T-helper 1 cell (primary cell): ENCODE measurements at places on chromosomes 3 and 15.

DNA sequence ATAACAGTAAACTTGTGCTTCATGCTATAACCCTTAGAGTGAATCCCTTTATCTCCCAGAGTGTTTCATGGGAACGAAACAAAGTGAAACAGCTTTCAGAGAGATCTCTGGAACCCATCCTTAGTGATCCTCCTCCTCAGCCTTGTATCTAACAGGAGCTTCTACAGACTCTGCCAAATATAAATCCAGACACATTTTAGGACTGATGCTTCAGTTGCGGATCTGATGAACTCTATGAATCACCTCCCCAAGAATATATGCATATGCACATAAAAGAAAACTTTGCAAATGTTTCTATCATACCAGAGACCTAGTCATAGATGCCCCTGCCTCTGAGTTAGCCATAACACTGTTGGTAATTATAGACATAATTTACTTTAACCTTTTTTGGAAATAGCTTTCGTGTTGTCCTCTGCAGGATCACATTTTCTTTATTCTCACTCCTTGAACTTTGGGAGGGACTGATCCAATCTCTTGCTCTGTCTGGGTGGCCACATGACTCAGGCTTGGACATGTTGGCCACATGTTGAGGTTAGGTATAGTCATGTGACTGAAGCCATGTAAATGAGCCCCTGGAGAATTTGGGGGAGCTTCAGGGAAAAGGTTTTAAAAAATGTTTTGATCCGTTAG is 306.4 kb upstream of the CNTN3 start:
- DNase-seq = no peak

DNA sequence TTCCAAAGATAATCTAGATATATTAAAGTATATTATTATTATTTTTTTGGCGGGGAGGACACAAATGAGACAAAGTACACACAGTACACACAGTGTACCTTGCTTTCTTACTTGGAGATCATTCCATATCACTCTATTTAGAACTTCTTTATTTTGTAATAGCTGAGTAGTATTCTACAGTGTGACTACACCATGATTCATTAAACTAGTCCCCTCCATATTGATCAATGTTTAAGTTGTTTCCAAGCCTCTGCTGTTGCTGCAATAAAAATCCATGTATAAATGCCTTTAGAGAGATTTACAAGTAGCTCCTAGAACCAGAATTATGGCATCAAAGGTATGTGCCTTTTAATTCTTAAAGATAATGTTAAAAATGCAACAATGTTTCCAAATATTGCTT is 38.8 kb downstream of the PYGO1 start:
- DNase-seq = no peak

- DNase-seq = no peak
These were observed 976.0 kb downstream of the GBE1 start for GRCh38 chr3:80785475-80785874.

DNA sequence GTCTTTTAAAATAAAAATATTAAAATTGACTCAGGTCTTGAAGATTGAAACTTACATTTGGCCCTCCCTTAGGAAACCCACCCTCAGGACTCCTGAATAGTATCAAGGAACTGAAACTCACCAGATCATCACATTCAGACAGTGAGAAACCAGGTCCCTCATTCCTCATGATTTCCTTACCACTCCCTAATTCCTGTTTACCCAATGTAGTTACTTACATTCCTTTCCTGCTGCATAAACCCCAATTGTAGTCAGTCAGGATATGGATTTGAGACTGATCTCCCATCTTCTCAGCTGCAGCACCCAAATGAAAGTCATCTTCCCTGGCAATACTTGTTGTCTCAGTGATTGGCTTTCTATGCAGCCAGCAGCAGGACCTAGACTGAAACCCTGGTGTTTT is 8.6 kb downstream of the ATP13A4 start:
- no peak for DNase-seq

GRCh38 chr3:33035596-33035995 is 61.4 kb downstream of the GLB1 start:
- DNase-seq = no peak

DNA sequence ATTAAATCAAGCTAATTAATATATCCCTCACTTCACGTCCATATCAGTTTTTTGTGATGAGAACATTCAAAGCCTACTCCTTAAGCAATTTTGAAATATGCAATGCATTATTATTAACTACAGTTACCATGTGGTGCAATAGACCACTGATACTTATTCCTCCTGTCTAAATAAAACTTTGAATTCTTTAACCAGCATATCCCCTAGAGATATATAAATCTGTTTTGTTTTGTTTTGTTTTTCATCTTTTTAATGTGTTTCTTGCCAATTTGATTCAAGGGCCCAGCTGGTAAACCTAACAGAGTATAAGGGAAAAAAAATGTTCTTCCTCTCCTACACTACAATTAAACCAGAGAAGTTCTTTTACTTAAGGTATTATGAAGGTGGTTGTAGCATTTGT is 524.2 kb downstream of the NAALADL2 start:
- no peak for DNase-seq

DNA sequence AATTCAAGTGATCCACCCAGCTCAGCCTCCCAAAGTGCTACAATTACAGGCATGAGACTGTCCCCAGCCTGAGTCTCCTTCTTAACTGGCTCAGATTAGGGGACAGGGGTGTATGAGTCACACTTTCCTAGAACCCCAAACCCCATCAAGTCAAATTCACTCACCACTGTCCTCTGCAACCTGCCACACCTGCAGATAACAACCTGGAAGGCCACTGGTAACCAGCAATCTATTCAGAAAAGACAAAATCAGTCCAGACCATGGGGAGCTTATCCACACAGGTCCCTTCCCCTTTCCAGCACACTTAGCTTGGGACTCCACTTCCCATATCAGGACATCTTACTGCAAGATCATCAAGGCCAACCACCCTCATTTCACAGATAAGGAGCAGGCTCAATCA is 6.4 kb downstream of the WDR73 start:
- DNase-seq = no peak

DNA sequence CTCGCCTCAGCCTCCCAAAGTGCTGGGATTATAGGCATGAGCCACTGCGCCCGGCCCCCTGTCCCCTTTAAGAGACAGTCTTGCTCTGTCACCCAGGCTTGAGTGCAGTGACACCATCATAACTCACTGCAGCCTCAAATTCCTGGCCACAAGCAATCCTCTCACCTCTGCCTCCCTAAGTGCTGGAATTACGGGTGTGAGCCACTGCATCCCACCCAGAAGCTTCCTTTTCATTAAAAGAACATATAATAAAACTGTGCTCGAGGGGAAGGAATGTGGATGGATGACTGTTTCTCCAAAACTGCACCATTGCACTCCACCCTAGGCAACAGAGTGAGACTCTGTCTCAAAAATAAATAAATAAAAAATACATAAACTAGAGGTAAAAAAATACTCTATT is 70.1 kb downstream of the NCEH1 start:
- no peak for DNase-seq

DNA sequence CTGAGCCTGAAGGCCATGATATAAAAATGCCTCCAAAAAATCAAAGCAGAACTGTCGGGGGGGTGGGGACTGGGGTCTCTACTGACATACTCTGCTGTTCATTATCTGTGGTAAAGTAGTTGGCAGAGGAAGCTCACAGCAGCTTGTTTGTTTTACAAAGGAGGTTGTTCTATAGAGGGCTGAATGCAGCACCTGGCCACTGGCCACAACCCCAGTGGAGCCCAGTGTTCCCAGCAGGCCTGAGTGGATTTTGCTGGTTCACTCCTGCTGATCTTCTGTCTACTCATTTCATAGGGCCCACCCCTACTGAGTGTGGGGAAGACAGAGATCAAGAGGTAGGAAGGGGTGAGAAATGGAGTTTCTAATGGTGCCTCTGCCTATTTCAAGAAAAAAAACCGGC is 125.5 kb downstream of the DIPK2A start:
- no peak for DNase-seq

DNA sequence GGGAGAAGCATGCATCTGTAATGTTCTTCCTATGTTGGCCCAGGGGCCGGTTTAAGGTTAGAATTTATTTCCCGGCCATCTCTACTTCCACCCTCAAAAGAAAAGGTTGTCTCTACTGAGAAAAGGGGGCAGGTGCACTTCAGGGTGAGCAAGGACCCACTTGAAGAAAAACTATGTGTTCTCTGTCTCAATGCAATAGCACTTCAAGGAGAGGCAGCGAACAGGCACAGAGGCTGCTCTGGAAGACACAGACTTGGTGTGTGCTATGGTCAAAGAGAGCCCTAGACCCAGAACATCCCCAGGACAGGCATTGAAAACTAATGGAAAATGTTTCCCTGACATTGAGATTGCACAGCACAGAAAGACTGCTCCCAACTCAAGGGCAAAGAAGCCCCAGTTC is 7.6 kb downstream of the MINDY4B start:
- DNase-seq = no peak

- no peak for DNase-seq
These were observed 914 bp downstream of the ZIC4 start for GRCh38 chr3:147405231-147406027.

DNA sequence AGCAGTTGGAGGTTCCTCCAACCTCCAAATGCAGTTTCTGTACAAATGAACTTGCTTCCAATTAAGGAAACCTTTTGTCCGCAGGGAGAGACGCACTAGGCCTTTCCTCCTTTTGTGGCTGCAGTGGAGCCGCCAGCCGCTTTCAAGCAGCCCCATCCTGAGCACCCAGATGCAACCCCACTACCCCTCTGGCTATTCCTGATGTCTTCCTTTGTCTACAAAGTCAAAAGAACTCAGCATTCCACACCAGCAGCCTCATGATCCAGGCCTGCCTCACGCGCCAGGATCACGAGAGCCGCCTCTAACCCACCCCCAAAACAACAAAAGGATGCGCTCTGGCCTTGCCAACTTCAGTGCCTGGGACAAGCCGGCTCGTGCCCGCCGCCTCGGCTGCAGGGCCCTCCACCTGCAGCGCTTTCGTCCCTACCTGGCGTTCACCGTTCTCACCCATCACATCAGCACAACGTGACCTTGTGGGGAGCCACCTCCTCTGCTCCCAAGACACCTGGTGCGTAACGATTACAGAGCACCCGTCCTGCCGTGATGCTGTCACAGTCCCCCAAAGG is 48.2 kb upstream of the MUC4 start:
- DNase-seq = no peak

DNA sequence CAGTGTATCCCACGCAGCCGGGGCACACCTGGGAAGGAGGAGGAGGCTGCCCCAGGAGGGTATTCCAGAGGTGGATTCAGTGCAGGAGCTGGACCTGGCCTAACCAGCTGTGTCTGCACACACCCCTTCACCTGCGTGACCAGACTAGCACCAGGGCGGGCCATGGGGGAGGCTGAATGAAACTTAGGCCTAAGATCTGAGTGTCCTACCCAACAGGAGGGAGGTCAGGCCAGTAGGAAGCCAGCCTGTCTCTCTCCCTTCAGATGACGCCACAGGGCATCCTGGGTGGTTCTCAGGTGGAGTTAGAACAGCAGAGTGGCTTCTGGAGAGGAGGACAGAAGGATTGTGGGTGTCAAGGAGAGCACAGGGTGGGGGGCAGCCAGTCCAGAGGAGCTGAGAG is 3.4 kb upstream of the SEMA3F start:
- DNase-seq = no peak

- DNase-seq = no peak
These were observed at the start of gene PYGO1 for GRCh38 chr15:55588070-55588814. Gene PYGO1, minus strand, starts transcription at chr15:55588345. Its CDS starts 462 bp downstream, at chr15:55587883.

- no peak for DNase-seq
These were observed 153.7 kb downstream of the TPRG1 start for GRCh38 chr3:189325454-189325853.

- no peak for DNase-seq
These were observed 1.1 kb downstream of the RAF1 start for GRCh38 chr3:12662593-12663400.

- no peak for DNase-seq
These were observed 335.3 kb upstream of the ARHGEF26 start for GRCh38 chr3:153785901-153786300.
